Colonic mucosa (tissue), 4 donors: ENCODE measurements at places on chromosomes 11 and 22.

GRCh38 chr11:8219257-8220021, 44.2 kb downstream of the LMO1 start:
- H3K4me3 ChIP-seq = no peak overlapping the region
- DNase-seq = peak; percentile 58
- H3K27ac ChIP-seq = no peak overlapping the region
- H3K27me3 ChIP-seq = no peaks in the 10 kb centered on the region
- no peaks in the 10 kb centered on the region for H3K36me3 ChIP-seq

DNA sequence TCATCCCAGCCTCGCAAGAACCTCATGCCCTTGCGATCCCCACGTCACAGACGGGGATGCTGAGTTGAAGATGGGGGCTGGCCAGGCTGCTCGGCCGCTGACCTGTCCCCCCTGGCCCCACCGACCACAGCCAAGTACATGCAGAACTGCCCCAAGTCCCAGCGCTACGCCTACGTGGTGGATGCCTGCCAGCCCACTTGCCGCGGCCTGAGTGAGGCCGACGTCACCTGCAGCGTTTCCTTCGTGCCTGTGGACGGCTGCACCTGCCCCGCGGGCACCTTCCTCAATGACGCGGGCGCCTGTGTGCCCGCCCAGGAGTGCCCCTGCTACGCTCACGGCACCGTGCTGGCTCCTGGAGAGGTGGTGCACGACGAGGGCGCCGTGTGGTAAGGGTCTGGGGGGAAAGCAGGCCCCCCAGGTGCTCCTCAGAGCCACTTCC, 10.0 kb downstream of the MUC5B start:
- H3K4me3 ChIP-seq = no peak overlapping the region
- DNase-seq = peak; percentile 59
- peak overlapping the region; percentile 50 for H3K27ac ChIP-seq
- H3K4me1 ChIP-seq = peaks cover 15% of the 10 kb centered on the region
- H3K36me3 ChIP-seq = no peaks in the 10 kb centered on the region
- no peaks in the 10 kb centered on the region for H3K27me3 ChIP-seq

GRCh38 chr11:113690619-113691569, 15.2 kb downstream of the TMPRSS5 start:
- H3K27me3 ChIP-seq = no peaks in the 10 kb centered on the region
- peaks cover 4% of the 10 kb centered on the region for H3K4me1 ChIP-seq
- no peaks in the 10 kb centered on the region for H3K36me3 ChIP-seq
- peak; percentile 73 for DNase-seq
- H3K27ac ChIP-seq = no peak overlapping the region
- no peak overlapping the region for H3K4me3 ChIP-seq

GRCh38 chr22:50112151-50113118, 22.6 kb downstream of the MOV10L1 start:
- H3K27ac ChIP-seq = no peak overlapping the region
- H3K27me3 ChIP-seq = no peaks in the 10 kb centered on the region
- H3K4me3 ChIP-seq = no peak overlapping the region
- no peak for DNase-seq
- no peaks in the 10 kb centered on the region for H3K36me3 ChIP-seq

- H3K27me3 ChIP-seq = no peaks in the 10 kb centered on the region
- DNase-seq = no peak
Observed at GRCh38 chr11:115439969-115440540, 64.2 kb downstream of the CADM1 start.

- no peak for DNase-seq
- no peaks in the 10 kb centered on the region for H3K27me3 ChIP-seq
- H3K27ac ChIP-seq = no peak overlapping the region
- no peak overlapping the region for H3K4me3 ChIP-seq
- H3K36me3 ChIP-seq = no peaks in the 10 kb centered on the region
Observed at GRCh38 chr22:23103199-23103954, 33.1 kb downstream of the GNAZ start.

DNA sequence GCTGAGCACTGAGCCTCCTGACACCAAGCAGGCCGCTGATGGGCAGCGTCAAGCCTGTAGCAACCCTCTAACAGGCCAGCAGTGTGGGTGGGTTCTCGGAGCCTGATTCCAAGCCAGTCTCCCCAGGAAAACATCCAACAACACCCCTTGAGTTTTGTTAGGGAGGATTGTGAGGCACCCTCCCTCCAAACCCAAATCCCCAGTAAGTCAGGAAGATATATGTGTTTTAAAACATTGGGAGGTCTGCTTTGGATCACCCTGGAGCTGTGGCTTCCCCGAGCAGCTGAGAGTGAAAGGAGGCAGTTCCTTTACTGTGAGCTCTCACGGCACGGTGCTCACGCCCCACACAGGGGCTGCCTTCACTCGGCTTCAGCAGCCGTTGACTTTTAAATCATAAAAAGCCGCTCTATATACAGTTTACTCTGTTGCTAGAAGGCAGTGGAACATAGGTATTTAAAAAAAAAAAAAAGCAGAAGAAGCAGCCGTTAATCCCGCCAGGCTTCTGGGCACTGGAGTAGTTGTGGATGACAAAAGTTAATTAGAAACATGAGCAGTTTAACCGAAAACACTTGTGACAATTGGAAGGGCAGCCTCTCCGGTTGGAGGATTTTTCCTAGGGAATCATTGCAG, 218.6 kb downstream of the NAV2 start:
- H3K4me1 ChIP-seq = no peaks in the 10 kb centered on the region
- no peak overlapping the region for H3K4me3 ChIP-seq
- no peaks in the 10 kb centered on the region for H3K27me3 ChIP-seq

DNA sequence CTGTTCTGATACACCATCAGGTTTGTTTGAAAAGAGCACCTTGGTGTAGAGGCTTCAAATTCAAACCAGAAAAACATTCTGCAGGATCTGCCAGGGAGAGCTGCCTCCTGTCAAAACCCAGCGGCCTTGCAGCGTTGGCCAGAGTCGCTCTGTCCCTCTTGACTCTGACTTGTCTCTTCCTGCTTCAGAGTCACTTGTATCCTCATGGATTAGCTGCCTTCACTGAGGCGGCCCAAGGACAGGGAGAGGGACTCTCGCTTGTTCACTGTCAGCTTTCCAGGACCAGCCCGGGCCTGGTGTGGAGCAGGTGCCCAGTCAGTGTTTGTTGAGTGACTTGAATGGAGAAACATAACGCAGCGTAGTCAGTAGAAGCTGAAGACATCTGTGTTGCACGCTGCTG, 18.0 kb downstream of the TBC1D22A start:
- H3K27me3 ChIP-seq = no peaks in the 10 kb centered on the region
- no peak for DNase-seq
- no peak overlapping the region for H3K4me3 ChIP-seq

GRCh38 chr22:41286639-41287091, 678 bp upstream of the RANGAP1 start:
- H3K36me3 ChIP-seq = no peaks in the 10 kb centered on the region
- H3K27me3 ChIP-seq = no peaks in the 10 kb centered on the region
- peak overlapping the region; percentile 88 for H3K27ac ChIP-seq
- peaks cover 4% of the 10 kb centered on the region for H3K4me1 ChIP-seq

DNA sequence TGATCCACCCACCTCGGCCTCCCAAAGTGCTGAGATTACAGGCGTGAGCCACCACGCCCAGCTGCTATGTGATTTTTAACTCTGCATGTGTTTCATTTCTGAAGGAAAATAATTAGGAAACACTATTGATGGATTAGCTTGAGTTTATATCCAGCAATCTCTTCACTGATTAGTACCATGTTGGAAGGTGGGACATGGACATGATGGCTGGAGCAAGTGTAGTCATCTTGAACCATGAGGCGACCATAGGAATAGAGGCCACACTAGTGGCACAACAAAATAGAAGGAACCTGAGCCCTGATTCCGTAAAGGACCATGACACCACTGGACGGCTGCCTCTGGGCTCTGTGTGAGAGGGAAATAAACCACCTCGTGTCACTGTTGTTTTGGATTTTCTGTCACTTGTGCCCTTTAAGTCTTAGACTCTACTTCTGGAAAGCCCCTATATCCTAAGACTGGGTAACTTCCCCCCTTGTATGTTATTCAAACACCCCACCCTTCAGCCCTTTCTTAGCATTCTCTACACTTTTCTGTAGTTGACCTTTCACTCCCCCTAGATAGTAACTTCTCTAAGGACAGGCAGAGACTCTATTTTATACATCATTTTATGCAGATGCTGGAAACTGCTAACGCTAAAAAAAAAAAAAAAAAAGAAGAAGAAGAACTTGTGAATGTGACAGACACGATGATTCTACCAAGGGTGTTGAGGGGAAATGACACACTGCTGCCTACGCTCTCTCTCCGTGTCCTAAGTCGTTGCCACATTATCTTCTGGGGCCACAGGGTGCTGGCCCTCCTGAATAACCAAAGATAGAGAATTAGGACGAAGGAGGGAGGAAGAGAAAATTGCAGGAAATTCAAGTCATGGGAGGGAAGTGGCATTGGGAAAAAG, 2.7 kb upstream of the VPS37C start:
- H3K27ac ChIP-seq = peak overlapping the region; percentile 16
- DNase-seq = no peak
- no peaks in the 10 kb centered on the region for H3K4me1 ChIP-seq
- H3K27me3 ChIP-seq = no peaks in the 10 kb centered on the region

GRCh38 chr11:70031631-70032469, 46.3 kb upstream of the ANO1 start:
- H3K27me3 ChIP-seq = no peaks in the 10 kb centered on the region
- H3K27ac ChIP-seq = no peak overlapping the region
- H3K4me1 ChIP-seq = no peaks in the 10 kb centered on the region
- no peaks in the 10 kb centered on the region for H3K36me3 ChIP-seq

GRCh38 chr22:17952273-17952801, 72.0 kb downstream of the MICAL3 start:
- H3K4me1 ChIP-seq = no peaks in the 10 kb centered on the region
- H3K4me3 ChIP-seq = no peak overlapping the region
- no peak overlapping the region for H3K27ac ChIP-seq
- DNase-seq = peak; percentile 74
- H3K36me3 ChIP-seq = no peaks in the 10 kb centered on the region
- no peaks in the 10 kb centered on the region for H3K27me3 ChIP-seq

- H3K4me3 ChIP-seq = no peak overlapping the region
- no peak overlapping the region for H3K27ac ChIP-seq
- H3K27me3 ChIP-seq = no peaks in the 10 kb centered on the region
Observed at GRCh38 chr22:32922186-32922585, 120.7 kb downstream of the TIMP3 start.

DNA sequence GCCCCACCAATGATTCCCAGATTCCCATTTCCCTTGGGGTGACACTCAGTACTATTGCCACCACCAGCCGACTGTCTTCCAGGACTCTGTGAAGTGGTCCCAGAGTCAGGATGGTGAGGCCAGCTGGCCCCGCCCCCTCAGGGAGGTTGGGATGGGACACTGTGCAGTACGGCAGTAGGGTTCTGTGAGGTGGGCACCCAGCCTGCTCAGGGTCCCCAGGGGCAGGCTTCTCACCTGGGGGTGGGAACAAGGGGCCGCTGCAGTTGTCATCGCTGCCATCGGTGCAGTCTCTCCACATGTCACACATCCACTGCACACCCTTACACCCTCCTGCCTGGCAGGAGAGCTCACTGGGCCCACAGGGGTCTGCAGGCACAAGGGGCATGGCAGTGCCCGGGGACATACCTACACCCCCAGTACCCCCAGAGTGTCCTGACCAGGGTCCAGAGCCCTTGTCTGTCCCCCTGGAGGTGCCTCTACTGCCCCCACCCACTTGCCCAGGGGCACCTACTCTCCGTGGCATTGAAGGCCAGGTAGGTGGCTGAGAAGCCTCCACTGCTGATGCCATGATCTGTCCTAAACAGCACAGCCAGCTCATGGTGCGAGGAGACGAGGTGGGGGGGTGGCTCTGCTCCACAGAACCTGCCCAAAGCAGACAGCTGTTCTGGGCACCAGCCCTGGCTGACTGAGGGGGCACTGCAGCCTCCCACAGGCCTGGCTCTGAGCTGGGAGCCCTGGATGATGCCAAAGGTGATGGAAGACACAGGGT, 1.9 kb upstream of the C1QTNF5 start:
- no peak overlapping the region for H3K4me3 ChIP-seq
- peaks cover 18% of the 10 kb centered on the region for H3K27me3 ChIP-seq
- no peak for DNase-seq
- peaks cover 17% of the 10 kb centered on the region for H3K4me1 ChIP-seq

- no peak overlapping the region for H3K27ac ChIP-seq
- peaks cover 6% of the 10 kb centered on the region for H3K4me1 ChIP-seq
- DNase-seq = no peak
- H3K4me3 ChIP-seq = no peak overlapping the region
- no peaks in the 10 kb centered on the region for H3K27me3 ChIP-seq
- H3K36me3 ChIP-seq = no peaks in the 10 kb centered on the region
Observed at GRCh38 chr11:8501836-8502235, 92.2 kb downstream of the STK33 start.

GRCh38 chr11:122186439-122187080, 70.5 kb upstream of the BLID start:
- DNase-seq = no peak
- H3K27me3 ChIP-seq = no peaks in the 10 kb centered on the region
- no peak overlapping the region for H3K27ac ChIP-seq
- no peaks in the 10 kb centered on the region for H3K36me3 ChIP-seq

DNA sequence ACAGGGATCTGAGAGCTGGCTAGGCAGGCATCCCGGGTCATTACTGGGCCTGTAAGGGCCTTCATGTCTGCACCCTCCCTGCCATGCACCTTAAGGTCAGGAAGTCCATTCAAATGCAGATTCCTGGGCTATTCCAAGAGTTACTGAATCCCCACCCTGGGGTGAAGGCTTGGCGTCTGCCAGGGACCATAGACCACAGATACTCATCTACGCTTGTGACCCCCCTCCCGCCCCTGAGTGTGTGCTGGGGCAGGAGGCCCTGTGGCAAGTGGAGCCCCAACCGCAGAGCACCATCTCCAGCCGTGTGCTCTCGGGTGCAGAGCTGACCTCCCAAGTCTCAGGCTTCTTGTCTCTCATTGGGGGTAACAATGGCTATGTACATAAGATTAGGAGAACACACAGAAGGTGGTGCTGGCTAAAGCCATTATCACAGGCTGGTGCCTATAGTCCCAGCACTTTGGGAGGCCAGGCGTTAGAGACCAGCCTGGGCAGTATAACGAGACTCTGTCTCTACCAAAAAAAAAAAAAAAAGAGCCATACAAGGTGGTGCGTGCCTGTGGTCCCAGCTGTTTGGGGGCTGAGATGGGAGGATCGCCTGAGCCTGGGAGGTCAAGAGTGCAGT, 19.1 kb upstream of the KCNQ1OT1 start:
- no peak for DNase-seq
- H3K27me3 ChIP-seq = no peaks in the 10 kb centered on the region
- H3K4me3 ChIP-seq = no peak overlapping the region
- no peaks in the 10 kb centered on the region for H3K36me3 ChIP-seq

DNA sequence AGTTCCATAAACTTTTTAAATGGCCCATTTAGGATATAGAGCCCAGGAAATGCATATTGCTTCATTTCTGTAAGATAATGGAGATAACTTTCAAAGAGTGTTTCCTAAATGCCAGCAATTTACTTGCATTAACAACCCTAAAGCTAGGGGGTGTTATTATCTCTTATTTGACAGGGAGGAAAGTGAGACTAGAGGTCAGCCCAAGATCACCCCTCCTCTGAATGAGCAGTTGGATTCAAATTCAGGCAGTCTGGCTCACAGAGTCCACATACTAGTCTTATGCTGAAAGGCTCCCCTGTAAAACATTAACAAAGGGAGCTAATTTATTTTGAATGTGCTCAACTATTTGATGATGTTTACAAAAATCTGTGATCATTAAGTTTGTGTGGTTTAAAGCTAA, 49.9 kb upstream of the TRIM77 start:
- H3K4me3 ChIP-seq = no peak overlapping the region
- no peak overlapping the region for H3K27ac ChIP-seq
- H3K4me1 ChIP-seq = no peaks in the 10 kb centered on the region
- H3K27me3 ChIP-seq = no peaks in the 10 kb centered on the region
- no peak for DNase-seq

GRCh38 chr11:88357323-88358039, 19.9 kb upstream of the CTSC start:
- H3K27ac ChIP-seq = peak overlapping the region; percentile 6
- no peak for DNase-seq
- no peak overlapping the region for H3K4me3 ChIP-seq
- H3K36me3 ChIP-seq = no peaks in the 10 kb centered on the region
- H3K4me1 ChIP-seq = no peaks in the 10 kb centered on the region
- H3K27me3 ChIP-seq = no peaks in the 10 kb centered on the region
